ENCODE measurements at places on chromosomes 4 and X. TPM values are rescaled to one million over a fixed set of nuclear protein-coding genes. Genes with fewer than 3 reads are reported as not detected.

MYL5 gene
- polyA plus RNA-seq, result 22.4 TPM

CAPN6 gene
- 4.3 TPM for polyA plus RNA-seq

PDGFRA gene
- 43.6 TPM for polyA plus RNA-seq

CTAG1A gene
- polyA plus RNA-seq, result not detected

PRICKLE3 gene
- polyA plus RNA-seq, result 8.4 TPM

LDB2 gene
- 55.4 TPM for polyA plus RNA-seq

F9 gene
- not detected for polyA plus RNA-seq

TRAPPC2 gene
- 3.3 TPM for polyA plus RNA-seq

TIMM17B gene
- 33.0 TPM for polyA plus RNA-seq

UGT2B15 gene
- 2.1 TPM for polyA plus RNA-seq

GK2 gene
- not detected for polyA plus RNA-seq

CORIN gene
- polyA plus RNA-seq, result 0.41 TPM
